Activated T-helper 1 cell treated with anti-CD3 and anti-CD28 coated beads, Interleukin-2, amount 50 U/mL, for 16 hours (primary cell): ENCODE measurements at places on chromosomes 2 and 18.
A peak's percentile ranks its signal among the peaks of the same experiment; 100 is the strongest.

DNA sequence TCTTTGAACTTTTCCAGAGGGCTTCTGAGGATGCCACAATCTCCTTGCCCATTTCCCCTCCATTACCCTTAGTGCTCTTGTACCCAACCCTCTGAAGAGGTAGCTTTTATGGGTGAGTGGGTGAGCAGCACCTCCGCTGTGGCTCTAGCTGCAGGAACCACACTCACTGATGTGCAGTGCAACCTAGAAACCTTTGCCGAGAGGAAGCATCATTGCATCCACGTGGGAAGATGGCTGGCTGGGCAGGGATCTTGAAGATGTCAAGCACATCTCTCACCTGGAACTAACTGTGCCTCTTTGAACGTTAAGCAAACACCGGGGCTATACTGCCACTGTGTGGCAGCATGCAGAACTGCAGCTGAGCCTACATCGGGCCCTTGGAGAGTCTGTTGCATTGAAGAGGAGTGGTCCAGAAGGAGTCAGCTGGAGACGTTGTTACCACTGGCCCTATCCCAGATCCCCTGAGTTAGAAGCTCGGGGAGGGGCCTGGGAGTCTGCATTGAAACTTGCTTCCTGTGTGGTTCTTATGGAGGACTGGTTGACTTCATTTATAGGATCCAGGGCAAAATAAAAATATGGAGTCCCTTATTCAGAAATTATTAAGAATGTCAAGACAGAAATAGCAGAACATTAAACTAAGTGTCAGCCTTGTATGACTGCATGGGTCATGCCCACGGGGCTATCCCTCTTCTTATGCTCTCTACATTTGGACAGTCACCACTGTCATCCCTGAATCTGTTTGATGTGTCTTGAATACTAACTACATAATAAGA, 28.7 kb downstream of the IGFBP5 start:
- peak; percentile 20 for DNase-seq

GRCh38 chr18:59067873-59068272, 71.8 kb upstream of the SEC11C start:
- no peak for DNase-seq

DNA sequence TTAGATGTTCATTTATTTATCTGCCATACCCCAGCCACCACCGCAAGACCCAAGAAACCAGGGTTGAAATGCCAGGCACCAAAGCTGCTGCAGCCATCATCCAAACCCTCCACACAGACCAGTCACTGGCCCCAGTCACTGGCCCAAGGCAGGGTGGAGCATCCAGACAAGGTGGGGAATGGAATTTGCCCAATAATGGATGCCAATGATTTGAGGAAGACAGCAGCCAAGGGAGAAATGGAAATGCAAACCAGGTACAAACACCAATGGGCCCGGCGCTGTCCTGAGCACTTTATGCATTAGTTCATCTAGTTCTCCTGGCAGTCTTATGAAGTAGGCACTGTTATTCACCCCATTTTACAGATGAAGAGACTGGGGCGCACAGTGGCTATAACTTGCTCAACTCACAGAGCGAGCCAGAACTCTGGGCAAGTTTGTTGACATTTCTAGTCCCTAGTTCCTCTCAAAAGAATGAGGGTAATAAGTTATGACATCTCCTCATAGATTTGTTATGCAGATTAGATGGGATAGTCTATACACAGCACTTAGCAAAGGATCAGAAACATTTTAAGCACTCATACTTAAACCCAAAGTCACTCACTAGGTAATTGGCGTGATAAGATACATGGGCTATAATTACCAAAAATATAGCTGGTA, 173.3 kb downstream of the TMEM247 start:
- DNase-seq, result no peak

GRCh38 chr2:15445891-15446562, 115.1 kb downstream of the NBAS start:
- no peak for DNase-seq

- no peak for DNase-seq
Measured at GRCh38 chr2:135703300-135703699, 38.4 kb upstream of the UBXN4 start.

DNA sequence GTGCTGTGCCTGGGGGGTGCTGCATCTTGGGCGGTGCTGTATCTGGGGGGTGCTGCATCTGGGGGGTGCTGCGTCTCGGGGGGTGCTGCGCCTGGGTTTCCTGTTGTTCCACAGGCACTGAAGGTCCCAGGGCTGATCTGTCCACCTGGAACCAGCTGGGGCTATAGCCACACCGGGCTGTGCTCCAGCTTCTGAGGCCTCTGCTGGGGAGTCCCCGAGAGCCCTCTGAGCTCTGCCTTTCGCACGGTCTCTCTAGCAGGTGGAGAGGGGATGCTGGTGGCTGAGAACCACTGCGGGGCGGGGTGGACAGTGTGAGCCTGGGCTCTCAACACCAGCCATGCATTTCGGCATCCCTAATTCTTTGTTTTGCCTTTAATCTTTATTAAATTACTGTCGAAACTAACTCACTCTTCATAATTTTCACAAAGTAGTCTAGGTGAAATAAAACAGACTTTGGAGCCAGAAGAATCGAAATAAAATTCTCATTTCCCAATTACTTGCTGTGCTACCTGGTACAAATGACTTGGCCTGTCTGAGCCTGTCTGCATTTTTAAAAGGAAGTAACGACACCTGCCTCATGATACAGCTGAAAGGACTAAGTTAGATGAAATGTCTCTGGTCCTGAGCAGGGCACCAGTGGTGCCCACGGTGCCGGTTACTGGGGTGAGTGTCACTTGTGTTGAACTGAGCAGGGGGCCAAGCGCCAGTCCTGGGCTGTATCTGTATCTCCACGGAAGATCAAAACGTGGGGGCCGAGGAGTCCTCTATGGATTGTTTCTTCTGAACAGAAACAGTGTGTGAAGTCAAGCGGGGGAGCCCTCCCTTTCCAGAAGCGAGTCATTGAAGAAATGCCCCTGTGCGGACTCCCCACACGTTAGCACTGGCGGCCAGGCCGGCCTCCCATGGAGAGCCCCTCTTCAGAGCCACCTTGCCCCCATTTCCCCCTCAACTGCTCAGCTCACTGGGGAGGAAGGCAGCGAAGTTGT, 142.0 kb downstream of the ASB1 start:
- no peak for DNase-seq

DNA sequence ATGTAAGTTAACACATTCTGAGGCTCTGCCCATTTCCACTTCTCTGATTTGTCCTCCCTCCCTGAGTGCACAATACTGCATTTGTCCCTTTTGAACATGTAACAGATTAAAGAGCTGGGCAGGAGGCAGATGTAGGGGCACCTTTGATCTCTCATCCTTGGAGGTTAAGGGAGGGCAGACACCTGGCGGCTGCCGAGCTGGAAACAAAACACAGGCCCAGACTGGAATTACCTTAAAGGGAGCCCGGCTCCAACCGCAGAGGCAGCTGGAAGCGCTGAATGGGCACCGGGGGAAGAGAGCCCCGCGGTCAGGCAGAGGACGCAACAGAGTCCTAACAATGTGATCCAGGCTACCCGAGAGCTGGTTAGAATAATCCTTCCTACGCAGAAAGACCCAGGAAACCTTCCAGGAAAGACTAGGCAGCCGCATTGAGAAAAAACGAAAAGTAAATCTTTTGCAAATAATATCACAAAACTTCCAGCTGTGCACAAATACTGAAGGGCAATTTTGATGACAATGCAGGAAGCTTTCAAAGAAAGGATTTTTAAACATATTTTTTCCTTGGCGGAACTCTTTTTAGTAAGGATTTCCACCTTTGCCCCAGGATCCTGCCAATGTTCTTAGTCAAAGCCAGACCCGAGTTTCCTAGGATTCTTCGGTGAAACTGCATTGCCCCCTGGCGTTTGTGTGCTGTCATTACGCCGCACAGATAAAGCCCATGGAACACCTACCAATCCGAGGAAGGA, 216.0 kb downstream of the TGIF1 start:
- peak; percentile 43 for DNase-seq

- no peak for DNase-seq
Measured at GRCh38 chr2:202187570-202187969, 50.8 kb downstream of the SUMO1 start.

- no peak for DNase-seq
Measured at GRCh38 chr18:50806208-50806616, 13.6 kb downstream of the MRO start.

GRCh38 chr2:215579809-215580208, 143.9 kb upstream of the FN1 start:
- DNase-seq, result no peak

DNA sequence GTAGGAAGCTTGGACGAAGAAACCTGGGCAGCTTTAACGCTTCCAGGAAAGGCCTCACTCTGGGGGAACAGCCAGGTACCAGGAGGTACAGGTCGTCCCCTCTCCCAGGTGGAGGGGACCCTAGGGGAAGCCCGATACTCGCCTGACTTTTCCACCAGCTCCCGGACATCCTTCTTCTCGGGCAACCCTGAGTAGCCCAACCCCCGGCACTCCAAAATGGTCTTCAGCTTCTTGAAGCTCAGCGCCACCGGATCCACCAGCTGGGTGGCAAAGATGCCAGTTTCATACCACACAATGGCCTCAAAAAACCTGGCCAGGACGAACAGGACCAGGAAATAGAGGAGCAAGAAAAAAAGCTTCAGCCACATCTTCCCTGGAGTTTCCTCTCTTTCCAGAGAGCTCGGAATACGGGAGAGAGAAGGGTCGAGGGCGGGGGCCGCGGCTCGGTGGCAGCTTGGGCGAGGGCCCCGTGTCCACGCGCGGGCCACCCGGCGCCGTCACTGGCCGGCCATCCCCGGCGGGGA, 1.1 kb downstream of the RNF103 start:
- DNase-seq, result no peak

DNA sequence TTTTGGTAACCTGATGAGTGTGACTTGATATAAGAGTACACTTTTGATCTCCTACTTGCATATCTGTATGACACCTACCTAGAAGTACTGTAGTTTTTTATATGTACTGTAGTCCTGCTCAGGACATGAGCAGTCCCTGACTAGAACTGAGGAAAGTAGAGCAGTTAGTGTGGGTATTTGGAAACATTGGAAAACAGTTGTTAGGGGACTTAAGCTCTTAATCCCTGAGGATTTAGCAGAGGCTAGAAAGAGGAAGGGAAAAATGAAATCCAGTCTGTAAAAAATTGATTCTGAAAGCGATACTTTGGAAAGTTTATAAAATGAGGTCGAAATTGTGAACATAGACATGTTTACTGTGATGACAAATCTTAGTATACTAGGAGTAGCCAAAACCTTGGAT, 125.6 kb downstream of the NCOA1 start:
- no peak for DNase-seq

- no peak for DNase-seq
Measured at GRCh38 chr2:164717000-164717803, 95.9 kb upstream of the GRB14 start.

- no peak for DNase-seq
Measured at GRCh38 chr2:158509928-158510797, 53.4 kb downstream of the PKP4 start.

DNA sequence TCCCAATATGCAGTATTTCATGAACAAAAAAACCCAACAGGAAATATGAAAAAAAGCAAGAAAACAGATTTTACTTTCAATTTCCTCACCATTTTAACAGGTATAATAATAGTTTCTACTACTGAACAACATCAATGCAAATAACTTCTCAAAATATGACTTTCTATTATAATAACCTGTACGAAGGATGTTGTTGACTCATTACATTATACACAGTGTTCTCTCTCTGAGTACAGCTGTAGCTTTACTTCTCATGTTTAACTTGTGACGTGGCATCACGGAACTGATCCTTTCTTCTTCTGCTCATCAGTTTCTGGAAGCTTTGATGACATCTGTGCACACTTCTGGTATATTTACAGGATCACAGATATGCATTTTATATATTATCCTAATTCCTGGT, 40.0 kb downstream of the FAM228A start:
- no peak for DNase-seq

DNA sequence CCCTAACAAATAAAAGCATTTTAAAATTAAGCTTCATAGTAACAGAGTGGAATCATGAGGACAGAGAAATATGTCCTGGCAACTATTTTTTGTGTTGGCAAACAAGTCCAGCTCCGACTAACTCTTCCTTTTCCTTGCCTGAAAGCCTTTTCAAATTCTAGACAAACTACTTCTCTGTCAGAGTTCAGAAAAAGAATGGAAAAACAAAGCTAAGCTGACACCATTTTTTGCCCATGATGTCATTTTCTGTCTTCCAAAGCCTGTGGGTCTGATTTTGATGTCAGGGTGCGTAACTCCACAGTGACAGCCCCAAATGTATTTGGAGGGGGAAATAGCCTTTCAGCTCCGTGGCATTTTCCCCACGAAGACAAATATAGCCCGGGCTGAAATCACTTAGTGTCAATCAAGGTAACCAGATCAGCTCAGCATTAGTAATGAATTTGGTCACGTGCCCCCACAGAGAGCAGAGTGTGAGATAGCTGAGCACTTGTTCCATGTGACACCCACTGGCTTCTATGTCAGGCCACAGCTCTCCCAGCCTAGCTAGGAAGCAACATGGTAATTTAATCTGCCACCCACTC, 233.0 kb upstream of the SIX2 start:
- DNase-seq, result no peak

GRCh38 chr2:112835061-112835501, 1.5 kb downstream of the IL1B start:
- no peak for DNase-seq

DNA sequence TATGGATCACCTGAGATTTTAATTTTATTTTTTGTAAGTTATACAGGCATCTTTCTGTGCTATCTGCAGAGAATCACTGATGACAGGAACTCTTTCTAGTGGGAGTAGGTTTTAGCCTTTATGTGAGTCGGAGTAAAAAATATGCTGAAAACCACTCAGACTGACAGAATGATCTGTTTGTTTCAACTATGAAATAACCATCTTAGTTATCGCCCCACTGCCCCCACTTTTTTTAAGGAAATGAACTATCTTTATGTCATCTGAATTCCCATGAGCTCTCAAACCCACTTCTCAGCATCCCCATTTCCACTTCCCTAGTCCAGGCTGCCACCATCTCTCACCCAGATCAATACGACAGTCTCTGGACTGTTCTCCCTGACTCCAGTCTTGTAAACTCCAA, 38.9 kb downstream of the MRPL33 start:
- DNase-seq, result no peak
